ENCODE measurements at places on chromosomes 5 and 9.

DNA sequence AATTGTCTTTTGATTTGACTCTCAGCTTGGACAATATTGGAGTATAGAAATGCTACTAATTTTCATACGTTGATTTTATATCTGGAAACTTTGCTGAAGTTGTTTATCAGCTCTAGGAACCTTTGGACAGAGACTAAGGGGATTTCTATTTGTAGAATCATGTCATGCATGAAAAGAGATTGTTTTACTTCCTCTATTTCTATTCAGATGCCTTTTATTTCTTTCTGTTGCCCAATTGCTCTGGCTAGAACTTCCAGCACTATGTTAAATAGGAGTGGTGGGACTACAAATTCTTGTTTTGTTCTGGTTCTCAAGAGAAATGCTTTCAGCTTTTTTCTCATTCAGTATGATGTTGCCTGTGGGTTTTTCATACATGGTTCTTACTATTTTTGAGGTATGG lies 112.8 kb upstream of the CDH12 start:
- DNase-seq: no peak

DNA sequence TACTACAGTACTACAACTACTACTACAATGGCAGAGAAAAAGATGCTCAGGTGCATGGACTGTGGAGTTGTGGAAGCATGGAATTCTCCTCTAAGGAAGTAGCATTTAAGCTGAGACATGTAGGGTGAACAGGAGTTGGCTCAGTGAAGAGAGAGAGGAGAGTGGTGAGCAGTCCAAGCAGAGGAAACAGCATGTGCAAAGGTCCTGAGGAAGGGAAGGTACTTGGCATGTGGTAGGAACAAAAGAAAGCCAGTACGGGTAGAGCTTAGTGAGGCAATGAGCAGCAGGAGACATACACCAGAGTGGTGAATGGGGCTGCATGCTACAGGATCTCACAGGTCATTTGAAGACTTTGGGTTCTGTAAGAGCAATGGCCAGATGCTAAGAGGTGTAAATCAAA lies 41.4 kb upstream of the GLRA1 start:
- DNase-seq: no peak

GRCh38 chr9:90915693-90916092 lies 114.1 kb downstream of the SYK start:
- DNase-seq: no peak

GRCh38 chr9:115006660-115007059 lies 76.3 kb upstream of the TNFSF8 start:
- no peak for DNase-seq
